ENCODE measurements at places on chromosomes 3 and 15.

- no peak for DNase-seq
These were observed 116.6 kb upstream of the PRR20G start for GRCh38 chr3:127404221-127405009.

GRCh38 chr3:178386880-178387279 is 149.4 kb upstream of the KCNMB2 start:
- DNase-seq: no peak

DNA sequence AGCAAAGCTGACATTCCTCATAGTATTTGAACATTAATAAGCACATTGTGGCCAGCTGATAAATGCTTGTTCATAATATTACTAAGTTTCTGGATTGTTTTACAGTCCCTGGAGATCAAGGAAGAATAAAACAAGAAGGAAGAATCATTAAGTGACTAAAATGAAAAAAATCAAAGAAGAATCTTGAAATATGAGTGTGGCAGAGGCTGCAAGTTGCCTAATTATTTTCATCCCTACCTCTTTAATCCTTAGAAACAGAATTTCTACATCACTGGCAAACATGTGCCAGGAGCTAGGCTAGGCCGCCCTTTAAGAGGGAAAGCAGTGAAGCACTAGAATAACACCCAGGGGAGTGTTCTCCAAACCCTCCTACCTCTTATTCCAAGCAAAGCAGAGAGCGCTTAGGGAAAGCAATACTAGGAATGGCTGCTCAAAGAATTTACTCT is 98.9 kb downstream of the MAGI1 start:
- no peak for DNase-seq

GRCh38 chr15:91228383-91228782 is 128.3 kb downstream of the SV2B start:
- DNase-seq: no peak

DNA sequence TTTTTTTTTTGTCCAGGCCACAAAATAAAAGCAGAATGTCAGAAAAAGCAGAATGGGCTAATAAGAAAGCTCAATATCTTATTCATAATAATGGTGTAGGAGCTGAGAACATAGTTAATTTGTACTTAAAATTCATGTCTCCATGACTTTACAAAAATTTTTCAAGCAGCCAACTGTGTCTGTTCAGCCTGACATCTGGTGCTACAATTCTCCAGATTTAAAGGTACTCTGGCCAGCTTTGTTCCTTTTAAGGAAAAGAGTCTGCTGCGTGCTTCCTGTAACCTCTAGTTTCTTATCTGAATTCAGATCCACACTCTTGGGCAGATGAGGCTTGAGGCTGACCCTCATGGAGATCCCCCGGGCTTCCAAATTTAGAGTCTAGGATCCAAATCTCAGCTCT is 8.7 kb upstream of the RFX7 start:
- no peak for DNase-seq
